Upper lobe of left lung (tissue), 6 donors: ENCODE measurements at places on chromosomes 5 and 9. TPM values are rescaled to one million over a fixed set of nuclear protein-coding genes. Genes with fewer than 3 reads are reported as not detected.

CRHBP gene
- 0.30 TPM for total RNA-seq

DNA sequence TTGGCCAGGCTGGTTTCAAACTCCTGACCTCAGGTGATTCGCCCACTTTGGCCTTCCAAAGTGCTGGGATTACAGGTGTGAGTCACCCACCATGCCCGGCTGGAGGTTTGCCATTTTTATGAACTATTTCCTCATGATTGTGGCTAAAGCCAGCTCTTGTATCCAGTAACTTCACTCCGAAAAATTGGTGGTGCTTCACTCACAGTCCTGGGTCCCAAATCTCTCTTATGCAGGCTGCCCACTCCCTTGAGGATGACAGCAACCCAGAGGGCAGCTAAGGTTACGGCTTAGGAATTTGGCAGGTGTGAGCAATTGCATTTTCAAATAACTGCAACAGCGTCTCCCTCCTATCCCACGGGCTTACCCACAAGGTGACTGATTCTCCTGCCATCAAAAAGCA, 23.4 kb upstream of the FUBP3 start:
- H3K27me3 ChIP-seq: no peaks in the 10 kb centered on the region
- no peak overlapping the region for H3K27ac ChIP-seq
- DNase-seq: no peak
- H3K4me1 ChIP-seq: no peaks in the 10 kb centered on the region
- no peak overlapping the region for H3K4me3 ChIP-seq
- H3K36me3 ChIP-seq: no peaks in the 10 kb centered on the region

DNA sequence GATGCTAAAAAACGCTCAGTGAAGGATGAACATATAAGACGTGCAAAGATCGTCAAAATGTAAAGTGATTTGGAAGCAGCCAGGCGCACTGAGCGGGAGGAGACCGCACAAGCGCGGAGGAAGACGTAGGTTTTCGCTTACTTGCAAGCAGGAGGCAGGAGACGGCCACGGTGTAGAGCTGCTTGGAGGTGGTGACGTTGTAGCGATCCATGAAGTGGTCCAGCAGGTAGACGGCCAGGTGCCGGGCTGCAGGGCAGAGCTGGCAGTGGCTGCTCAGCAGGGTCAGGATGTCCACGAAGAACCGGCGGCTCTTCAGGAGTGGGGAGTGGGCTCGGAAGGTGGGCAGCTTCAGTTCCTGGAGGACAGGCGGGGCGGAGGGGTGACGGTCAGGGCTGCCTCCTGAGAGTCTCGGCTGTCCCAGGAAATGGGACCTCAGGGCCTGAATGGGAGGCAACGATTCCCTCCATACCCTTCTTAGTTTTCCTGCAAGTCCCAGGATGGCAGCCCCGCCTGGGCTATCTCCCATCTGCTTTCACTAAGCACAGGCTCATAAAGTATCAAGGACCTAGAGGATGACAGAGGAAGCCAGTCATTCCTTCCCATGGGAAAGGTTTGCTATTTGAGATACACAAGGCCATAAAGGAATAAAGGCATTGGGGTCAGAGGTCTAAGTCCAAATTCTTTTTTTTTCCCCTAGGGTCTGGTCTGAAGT, 31.8 kb downstream of the CCNJL start:
- no peaks in the 10 kb centered on the region for H3K36me3 ChIP-seq
- H3K4me1 ChIP-seq: no peaks in the 10 kb centered on the region
- no peak for DNase-seq
- H3K4me3 ChIP-seq: no peak overlapping the region
- no peak overlapping the region for H3K27ac ChIP-seq

GRCh38 chr5:110096419-110096818, 406.7 kb downstream of the MAN2A1 start:
- H3K4me3 ChIP-seq: no peak overlapping the region
- DNase-seq: no peak

PCDHB3 gene
- total RNA-seq: 0.39 TPM
